Activated T-cell treated with anti-CD3 and anti-CD28 coated beads for 48 hours (primary cell): ENCODE measurements at places on chromosomes 4 and X.

- no peak for DNase-seq
These were observed 17.7 kb downstream of the RGS12 start for GRCh38 chr4:3310301-3311094.

- no peak for DNase-seq
These were observed 40.8 kb downstream of the SMIM14 start for GRCh38 chr4:39597695-39598381.

GRCh38 chrX:153863251-153863991 is 22.6 kb downstream of the L1CAM start:
- no peak for DNase-seq

- no peak for DNase-seq
These were observed 81.6 kb downstream of the SORBS2 start for GRCh38 chr4:185730387-185730786.

DNA sequence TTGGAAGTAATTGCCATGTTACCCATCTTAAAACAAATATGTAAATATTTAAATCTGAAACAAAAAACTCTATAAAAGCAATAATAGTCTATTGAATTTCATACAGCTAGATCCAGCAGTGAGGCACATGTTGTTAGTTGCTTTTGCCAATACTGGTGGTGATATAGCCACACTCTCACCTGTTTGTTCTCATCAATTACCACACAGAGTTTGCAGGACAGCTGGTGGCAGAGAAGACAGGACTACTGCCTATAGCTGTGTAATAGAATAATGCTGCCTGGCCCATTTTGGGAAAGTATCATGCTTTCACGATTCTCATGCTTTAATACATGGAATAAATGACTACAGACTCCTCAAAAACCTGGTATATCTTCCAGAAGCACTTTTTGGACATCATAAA is 3.7 kb upstream of the PRR32 start:
- DNase-seq, result no peak

GRCh38 chr4:38310446-38311043 is 350.3 kb downstream of the PTTG2 start:
- DNase-seq, result peak; percentile 49

DNA sequence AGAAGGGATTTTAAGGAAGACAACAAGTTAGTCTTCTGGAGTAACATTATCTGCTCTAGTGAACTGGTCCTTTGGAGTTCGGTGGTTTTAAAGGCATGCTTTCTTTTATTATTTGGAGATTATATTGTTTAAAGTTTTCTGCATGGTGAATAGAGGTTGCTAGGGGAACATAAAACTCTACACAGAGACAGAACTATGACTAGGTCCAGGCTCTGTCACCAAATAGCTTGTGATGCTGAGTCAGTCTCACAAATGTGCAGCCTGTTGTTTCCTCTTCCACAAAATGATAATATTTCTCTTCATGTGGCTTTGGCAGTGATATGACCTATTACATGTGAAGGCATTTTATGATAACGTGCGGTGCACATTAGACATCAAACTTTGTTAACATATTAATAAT is 132.6 kb downstream of the PACRGL start:
- no peak for DNase-seq

DNA sequence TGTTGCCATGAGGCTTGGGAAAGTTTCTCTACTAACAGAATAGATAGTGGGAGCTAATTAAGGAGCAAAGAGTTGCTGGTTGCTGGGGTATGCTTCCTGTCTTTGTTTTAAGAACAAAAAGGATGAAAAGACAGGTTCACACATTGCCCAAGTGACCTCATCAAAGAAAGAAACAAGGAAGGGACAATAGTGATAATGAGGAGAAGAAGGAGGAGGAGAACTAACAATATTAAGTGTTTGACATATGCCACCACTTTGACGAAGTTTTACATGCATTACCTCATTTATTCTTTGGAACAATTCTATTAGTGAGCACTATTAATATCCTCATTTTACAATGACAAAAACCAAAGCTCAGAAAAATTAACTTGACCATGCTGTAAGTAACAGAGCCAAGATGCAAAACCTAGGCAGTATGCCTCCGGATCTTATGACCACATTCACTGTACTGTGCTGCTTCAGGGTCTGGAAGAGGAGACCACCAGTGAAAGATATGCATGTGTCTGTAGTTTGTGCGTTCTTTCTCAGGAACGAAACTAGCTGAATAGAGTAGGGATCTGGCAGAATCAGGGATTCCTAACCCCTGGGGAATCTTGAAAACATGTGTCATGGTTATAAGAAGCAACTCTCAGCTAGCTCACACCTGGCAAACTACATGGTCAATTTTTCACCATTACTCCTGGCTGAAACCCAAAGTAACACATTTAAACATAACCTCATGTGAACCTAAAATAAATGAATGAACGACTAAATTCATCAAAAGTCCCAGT is 83.8 kb downstream of the MOSPD2 start:
- DNase-seq, result no peak

- no peak for DNase-seq
These were observed 216.8 kb downstream of the IL15 start for GRCh38 chr4:141853091-141853764.

- no peak for DNase-seq
These were observed 3.2 kb upstream of the CDKN2AIP start for GRCh38 chr4:183441276-183441675.

GRCh38 chr4:116788723-116789122 is 296.7 kb downstream of the TRAM1L1 start:
- DNase-seq, result no peak

DNA sequence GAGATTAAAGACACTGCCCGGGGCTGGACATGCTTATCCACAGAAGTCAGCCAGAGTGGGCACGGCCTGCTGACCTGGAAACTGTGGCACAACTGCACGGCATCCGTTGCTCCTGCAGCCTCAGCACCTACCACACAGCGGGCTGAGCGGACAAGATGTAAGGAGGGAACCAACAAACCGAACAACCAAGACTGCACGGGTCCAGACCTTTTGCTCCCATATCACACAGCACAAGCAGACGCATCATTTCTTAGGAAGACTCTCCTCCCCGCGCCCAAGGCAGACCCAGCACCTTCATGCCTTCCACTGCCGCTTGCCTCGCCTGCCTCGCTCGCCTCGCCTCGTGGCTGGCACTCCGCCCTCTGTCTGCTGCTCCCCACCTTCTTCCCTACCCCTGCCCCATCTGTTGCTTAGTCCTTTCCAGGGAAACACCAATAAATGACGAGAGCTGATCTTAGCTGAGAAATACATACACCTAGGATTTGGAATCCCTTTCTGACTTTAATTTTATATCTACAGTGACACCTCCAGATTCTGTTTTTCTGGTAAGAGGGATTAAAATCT is 79.0 kb downstream of the AFAP1 start:
- DNase-seq, result no peak

DNA sequence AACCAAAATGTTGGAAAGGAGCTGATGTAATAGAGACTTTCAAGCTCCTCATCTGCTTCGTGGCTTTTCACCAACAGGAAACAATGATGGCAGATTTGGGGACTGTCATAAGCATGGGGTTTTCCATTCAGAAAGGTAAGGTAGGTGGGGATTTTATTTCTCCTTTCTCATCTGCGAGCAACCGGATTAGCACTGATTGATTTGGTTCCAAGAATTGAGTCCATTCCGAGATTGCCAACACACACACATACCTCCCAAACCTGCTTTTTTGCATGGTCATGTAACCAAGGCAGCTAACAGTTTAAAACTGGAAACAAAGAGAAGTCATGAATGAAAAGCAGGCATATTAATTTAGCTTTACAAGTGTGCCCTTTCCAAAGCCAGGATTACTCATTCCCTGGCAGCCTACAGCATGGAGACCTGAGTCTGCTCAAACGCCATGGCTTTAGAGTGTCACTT is 63.0 kb upstream of the LNX1 start:
- no peak for DNase-seq

DNA sequence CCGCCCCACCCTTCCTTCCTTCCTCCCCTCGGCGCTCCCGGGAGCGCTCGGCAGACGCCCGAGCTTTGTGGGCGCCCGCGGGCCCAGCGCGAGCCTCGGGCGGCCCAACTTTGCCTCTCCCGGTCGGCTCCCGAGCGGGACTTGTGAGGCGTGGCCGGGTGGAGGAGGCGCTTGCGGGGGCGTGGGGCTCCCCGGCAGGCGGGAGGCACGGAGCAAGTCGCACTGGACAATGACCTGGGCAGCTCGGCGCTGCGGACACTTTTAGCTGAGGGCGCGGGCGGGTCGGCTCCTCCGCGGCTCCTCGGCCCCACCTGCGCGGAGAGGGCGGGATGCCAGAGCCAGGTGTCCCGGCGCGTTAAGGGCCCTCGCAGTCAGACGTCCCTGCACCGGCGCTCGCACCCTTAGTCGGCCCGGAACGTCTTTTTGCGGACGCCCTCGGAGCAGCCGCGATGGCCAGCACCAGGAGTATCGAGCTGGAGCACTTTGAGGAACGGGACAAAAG is 385 bp downstream of the DCLK2 start:
- no peak for DNase-seq

DNA sequence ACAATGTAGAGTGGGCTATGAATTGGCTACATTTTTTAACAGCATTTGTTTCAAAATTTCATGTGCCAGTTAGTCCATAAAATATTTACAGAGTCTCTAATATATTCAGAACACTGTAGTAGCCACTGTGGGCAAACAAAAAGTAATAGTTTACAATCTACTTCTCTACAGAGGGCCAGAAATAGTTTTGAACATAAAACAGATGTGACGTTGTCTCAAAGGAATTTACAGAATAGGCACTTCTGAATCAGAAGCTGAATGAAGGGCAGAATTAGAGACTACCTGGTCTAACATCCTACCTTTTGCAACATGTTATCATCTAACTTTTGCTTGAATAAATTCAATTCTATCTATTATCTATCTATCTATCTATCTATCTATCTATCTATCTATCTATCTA is 811.9 kb upstream of the EPHA5 start:
- no peak for DNase-seq

DNA sequence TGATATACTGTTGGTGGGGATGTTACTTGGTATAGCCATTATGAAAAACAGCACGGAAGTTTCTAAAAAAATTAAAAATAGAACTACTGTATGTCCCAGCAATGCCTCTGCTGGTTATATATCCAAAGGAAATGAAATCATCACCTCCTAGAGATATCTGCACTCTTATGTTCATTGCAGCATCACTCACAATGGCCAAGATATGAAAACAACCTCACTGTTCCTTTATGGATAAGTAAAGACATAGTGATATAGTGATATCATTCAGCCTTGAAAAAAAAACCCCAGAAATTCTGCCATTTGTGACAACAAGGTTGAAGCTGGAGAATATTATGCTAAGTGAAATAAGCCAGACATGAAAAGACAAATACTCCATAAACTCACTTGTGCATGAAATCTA is 543.8 kb upstream of the SLIT2 start:
- DNase-seq, result no peak

- DNase-seq, result no peak
These were observed 343.6 kb downstream of the ARHGAP10 start for GRCh38 chr4:148075438-148075837.

GRCh38 chrX:20007962-20008622 is 17.2 kb upstream of the BCLAF3 start:
- no peak for DNase-seq

DNA sequence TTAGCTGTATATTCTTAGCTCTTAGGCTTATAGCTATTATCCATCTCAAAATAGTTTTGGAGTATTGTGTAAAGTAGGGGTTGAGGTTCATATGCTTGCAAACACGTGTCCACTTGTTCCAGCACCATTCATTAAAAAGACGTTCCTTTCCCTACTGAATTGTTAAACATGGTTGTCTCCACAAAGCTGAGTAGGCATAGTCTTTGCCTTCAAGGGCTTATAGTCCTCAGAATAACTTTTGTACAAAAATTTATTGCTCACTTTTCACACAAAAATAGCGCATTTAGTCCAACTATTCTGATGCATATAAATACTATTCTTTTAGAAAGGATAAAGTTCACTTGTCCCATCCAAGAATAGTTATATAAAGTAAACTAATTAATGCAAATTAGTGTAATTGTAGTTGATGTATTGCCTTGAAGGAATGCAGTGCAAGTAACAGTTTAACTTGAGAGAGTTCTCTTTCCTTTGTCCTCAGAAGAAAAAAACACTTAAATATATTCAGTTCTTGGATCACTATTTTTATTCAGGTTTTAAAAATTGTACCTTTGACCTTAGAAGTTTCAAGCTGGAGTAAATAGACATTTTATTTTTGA is 14.1 kb downstream of the LRIT3 start:
- no peak for DNase-seq

- no peak for DNase-seq
These were observed 65.5 kb downstream of the FHDC1 start for GRCh38 chr4:153001626-153002025.

GRCh38 chr4:156347412-156348075 is 393.9 kb upstream of the CTSO start:
- no peak for DNase-seq

DNA sequence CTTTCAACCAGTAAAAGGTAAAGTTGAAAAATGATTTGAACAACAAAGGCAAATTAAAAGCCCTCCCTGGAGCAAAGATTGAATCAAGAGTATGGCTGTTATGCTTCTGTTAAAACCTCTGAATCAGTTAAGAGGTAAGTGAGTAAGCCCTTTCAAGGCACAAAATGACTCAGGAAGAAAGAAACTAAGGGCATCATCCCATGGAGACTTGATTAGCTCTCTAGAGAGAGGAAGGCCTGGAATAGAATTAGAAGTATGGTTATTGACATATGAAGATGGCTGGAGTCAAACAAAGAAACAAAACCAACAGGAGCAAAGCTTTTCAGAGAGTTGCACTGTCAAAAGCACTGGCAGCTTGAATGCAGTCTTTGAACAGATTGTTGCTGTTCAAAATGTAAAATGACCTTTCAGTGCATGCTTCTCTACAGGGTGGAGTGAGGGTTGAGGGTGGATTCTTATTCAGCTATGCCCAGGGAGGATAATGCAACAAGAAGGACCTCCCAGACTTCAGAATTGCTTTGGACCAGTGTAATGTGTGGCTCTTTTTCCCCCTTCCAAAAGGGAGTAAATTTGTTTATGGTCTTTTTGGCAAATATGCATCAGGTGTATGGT is 365.5 kb downstream of the GBA3 start:
- DNase-seq, result no peak

DNA sequence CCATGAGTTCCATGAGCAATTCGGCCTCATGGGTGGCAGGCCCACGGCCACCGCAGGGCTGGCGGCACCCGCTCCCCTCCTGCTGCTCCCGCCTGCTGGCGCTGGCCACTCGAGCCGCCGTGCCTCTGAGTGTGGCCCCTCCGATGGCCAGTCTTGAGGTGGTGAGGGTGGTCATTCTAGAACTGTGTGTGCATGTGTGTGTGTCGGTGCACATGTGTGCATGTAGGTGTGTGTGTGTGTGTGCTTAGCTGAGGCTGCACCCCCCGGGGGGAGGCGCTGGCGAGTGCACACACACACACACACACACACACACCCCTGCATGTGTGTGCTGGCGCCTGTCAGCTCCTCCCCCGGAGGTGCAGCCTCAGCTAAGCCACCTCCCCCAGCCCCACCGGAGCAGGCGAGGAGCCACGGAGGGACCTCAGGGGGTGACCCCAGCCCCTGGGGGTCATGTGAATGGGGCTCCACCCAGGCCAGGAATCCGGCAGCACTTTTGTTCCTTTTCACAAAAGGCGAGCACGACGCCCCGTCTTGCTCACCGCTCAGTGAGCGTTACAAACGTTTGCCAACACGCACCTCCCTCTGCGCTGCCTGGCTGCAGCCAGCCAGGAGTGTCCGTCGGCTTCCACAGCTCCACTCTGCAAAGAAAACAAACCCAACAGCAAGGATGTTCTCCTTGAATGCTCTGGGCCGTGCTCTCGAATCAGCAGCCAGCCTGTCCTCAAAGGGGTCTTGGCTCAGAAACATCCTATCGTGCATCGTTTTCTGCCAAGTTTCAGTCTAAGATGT is 29.9 kb downstream of the FGFRL1 start:
- no peak for DNase-seq

GRCh38 chr4:52241916-52242315 is 190.8 kb downstream of the SPATA18 start:
- DNase-seq, result no peak
